Activated CD8-positive, alpha-beta memory T cell treated with anti-CD3 and anti-CD28 coated beads, Interleukin-2, amount 10 ng/mL, durations not matched to agents 7 days and 5 days (primary cell): ENCODE measurements at places on chromosomes 5 and 9. TPM values are rescaled to one million over a fixed set of nuclear protein-coding genes. Genes with fewer than 3 reads are reported as not detected.
A peak's percentile ranks its signal among the peaks of the same experiment; 100 is the strongest.

GRCh38 chr5:32960340-32961058 lies 249.4 kb downstream of the NPR3 start:
- no peak overlapping the region for H3K4me3 ChIP-seq
- no peaks in the 10 kb centered on the region for H3K4me1 ChIP-seq
- H3K27ac ChIP-seq = no peak overlapping the region
- no peaks in the 10 kb centered on the region for H3K27me3 ChIP-seq

DNA sequence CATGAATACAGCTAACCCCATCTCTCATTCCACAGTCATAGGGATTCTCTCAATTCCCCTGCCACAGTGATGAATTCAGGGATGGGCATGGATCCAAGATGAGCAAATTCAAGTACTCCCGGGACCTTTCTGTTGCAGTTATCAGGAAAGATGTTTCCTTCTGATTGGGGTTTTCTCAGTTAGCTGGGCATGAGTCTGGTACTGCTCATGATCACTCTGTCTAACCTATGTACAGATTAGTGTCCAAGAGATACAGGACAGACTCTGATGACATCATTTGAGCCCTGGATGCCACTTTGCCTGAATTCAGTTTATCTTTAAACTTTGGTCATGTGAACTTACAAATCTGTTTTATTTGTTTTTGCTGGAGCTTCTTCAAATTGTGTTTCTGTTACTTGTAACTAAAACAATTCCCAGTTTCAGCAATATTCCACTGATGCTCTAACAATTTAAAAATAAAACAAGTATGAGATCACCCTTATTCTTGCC lies 257.7 kb upstream of the KLF9 start:
- no peak overlapping the region for H3K27ac ChIP-seq
- peaks cover 2% of the 10 kb centered on the region for H3K27me3 ChIP-seq
- DNase-seq = no peak
- H3K4me3 ChIP-seq = no peak overlapping the region
- no peaks in the 10 kb centered on the region for H3K4me1 ChIP-seq
- H3K36me3 ChIP-seq = no peaks in the 10 kb centered on the region

GRCh38 chr5:165108809-165109208 lies 1603.4 kb downstream of the MAT2B start:
- H3K4me1 ChIP-seq = no peaks in the 10 kb centered on the region
- no peaks in the 10 kb centered on the region for H3K36me3 ChIP-seq
- no peak overlapping the region for H3K4me3 ChIP-seq
- no peaks in the 10 kb centered on the region for H3K27me3 ChIP-seq
- no peak for DNase-seq

DNA sequence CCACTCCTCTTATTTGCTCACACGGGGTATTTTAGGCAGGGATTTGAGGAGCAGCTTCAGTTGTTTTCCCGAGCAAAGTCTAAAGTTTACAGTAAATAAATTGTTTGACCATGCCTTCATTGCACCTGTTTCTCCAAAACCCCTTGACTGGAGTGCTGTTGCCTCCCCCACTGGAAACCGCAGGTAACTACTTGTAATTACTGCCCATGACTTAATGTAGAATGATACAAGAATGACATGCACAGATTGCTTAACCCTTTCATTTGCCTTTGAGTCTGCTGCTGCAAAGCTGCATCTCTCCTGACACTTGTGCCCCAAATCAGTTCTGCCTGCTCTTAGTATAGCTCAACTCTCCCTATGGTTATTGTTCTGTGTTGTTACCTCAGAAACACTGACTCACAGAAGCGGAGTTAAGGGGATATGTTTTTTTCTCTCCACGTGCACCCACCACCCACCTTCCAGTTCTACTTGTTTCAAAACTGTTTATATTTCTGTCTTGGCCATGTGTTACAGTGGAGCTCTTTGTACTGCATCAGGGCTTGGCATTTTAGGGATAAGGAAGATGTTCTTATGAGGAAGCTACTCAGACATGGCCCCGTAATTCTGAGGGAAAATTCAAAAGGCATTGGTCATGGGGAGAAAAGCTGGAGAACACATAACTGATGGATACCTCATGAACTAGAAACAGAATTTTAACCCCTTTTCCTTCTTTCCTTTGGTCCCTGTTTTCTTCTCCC lies 2.3 kb downstream of the ADRB2 start:
- peak overlapping the region; percentile 70 for H3K4me3 ChIP-seq
- H3K4me1 ChIP-seq = peaks cover 67% of the 10 kb centered on the region
- no peak overlapping the region for H3K27ac ChIP-seq

Gene SLC12A2
- total RNA-seq = 16.3 TPM
